ENCODE measurements at places on chromosomes 1 and 21.

GRCh38 chr1:15465674-15466073 lies 9.1 kb downstream of the CELA2A start:
- no peaks in the 10 kb centered on the region for H3K4me1 ChIP-seq
- no peak overlapping the region for H3K4me3 ChIP-seq
- H3K27ac ChIP-seq, result no peak overlapping the region
- no peaks in the 10 kb centered on the region for H3K36me3 ChIP-seq
- H3K27me3 ChIP-seq, result no peaks in the 10 kb centered on the region
- no peak for DNase-seq

- no peak overlapping the region for H3K4me3 ChIP-seq
- no peak overlapping the region for H3K27ac ChIP-seq
- H3K27me3 ChIP-seq, result no peaks in the 10 kb centered on the region
- H3K4me1 ChIP-seq, result no peaks in the 10 kb centered on the region
Measured at GRCh38 chr21:16309250-16309971, 579.6 kb downstream of the USP25 start.

- no peak overlapping the region for H3K27ac ChIP-seq
- H3K27me3 ChIP-seq, result no peaks in the 10 kb centered on the region
- no peak overlapping the region for H3K4me3 ChIP-seq
- H3K36me3 ChIP-seq, result no peaks in the 10 kb centered on the region
- DNase-seq, result no peak
Measured at GRCh38 chr1:117681093-117681900, 75.4 kb downstream of the TENT5C start.

DNA sequence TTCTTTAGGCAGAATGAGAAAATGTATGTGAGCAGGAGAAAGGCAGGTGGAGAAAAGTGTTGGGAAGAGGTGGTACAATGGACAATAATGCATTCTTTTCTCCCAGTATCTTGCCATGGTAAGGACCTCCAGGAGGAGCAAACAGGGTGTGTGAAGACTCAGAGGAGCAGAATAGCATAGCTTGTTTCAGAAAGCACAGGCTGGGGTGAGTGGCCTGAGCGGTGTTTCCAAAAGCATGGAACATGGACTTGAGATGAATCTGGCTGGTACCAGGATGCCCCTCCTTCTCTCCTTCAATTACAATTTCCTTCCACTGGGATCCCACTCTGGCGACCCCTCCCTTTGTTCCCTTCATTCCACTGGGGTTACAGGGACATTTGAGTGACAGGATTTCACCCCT lies 123.4 kb upstream of the TNR start:
- no peak overlapping the region for H3K27ac ChIP-seq
- H3K27me3 ChIP-seq, result no peaks in the 10 kb centered on the region
- no peak for DNase-seq
- H3K4me1 ChIP-seq, result no peaks in the 10 kb centered on the region
- H3K4me3 ChIP-seq, result no peak overlapping the region
- no peaks in the 10 kb centered on the region for H3K36me3 ChIP-seq

GRCh38 chr1:201593200-201593921 lies 54.4 kb downstream of the NAV1 start:
- H3K4me1 ChIP-seq, result peaks cover 4% of the 10 kb centered on the region
- peak overlapping the region; percentile 49 for H3K27ac ChIP-seq
- no peak overlapping the region for H3K4me3 ChIP-seq
- DNase-seq, result peak; percentile 74

GRCh38 chr1:224684979-224685425 lies 68.9 kb downstream of the CNIH3 start:
- H3K27ac ChIP-seq, result no peak overlapping the region
- no peaks in the 10 kb centered on the region for H3K4me1 ChIP-seq
- H3K36me3 ChIP-seq, result no peaks in the 10 kb centered on the region
- no peak for DNase-seq

DNA sequence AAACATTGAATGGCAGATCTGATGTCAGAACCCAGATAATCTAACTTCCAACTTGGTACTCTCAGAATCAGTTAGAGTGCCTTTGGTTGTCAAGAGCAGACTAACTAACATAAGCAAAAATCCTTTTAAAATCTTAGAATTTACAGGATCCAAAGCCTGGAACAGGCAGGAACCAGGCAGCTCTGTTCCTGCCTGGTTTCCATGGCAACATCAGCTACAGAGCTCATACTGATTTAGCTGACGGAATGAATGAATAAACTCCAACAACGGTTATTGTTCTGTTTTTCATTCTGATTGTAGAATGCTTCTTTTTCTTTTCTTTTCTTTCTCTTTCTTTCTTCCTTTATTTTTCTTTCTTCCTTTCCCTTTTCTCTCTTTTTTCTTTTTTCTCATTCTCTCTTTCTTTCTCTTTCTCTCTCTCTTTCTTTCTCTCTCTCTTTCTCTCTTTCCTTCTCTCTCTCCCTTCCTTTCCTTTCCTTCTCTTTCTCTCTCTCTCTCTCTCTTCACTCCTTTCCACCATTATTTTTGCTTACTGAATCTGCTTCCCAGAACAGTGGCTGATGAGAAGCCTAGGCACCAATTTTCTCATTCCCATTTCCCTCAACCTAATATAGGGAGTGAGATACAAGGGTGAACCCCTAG lies 121.6 kb downstream of the RGS7 start:
- H3K27me3 ChIP-seq, result no peaks in the 10 kb centered on the region
- H3K4me3 ChIP-seq, result no peak overlapping the region
- H3K4me1 ChIP-seq, result no peaks in the 10 kb centered on the region
- no peaks in the 10 kb centered on the region for H3K36me3 ChIP-seq

- H3K4me1 ChIP-seq, result peaks cover 4% of the 10 kb centered on the region
- DNase-seq, result no peak
- no peak overlapping the region for H3K27ac ChIP-seq
- no peaks in the 10 kb centered on the region for H3K27me3 ChIP-seq
Measured at GRCh38 chr1:80989455-80989854, 811.3 kb upstream of the ADGRL2 start.

GRCh38 chr1:93641527-93641926 lies 40.1 kb downstream of the BCAR3 start:
- no peak for DNase-seq
- H3K4me3 ChIP-seq, result no peak overlapping the region
- H3K36me3 ChIP-seq, result no peaks in the 10 kb centered on the region
- H3K4me1 ChIP-seq, result peaks cover 7% of the 10 kb centered on the region

DNA sequence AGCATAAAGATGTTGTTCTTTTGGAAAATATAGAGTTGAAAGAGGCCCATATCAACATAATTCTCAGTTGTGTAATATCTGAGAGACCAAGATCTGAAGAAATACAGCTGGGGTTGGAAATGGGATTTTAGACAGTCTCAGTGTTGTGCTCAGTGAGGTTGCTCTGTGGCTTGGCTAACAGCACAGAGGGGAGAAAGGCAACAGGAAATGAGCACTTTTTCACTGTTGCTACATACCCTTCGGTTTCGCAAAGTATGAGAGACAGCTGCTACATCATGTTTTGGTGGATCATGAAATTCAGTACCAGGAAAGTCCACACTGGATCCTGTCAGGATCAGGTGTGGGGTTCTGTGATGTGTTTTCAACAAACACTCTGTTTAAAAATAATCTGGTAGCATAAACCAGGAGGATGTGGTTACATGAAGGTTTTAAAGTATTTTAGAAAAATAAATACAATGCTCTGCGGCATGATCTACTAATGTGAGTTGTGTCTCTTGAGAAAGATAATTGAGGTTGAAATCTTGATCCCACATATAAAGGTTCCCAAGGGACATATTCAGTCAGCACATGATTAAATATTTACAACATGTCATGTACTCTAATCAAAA lies 7.0 kb upstream of the GPR88 start:
- H3K4me3 ChIP-seq, result no peak overlapping the region
- H3K27me3 ChIP-seq, result peaks cover 15% of the 10 kb centered on the region
- no peaks in the 10 kb centered on the region for H3K36me3 ChIP-seq
- DNase-seq, result no peak

DNA sequence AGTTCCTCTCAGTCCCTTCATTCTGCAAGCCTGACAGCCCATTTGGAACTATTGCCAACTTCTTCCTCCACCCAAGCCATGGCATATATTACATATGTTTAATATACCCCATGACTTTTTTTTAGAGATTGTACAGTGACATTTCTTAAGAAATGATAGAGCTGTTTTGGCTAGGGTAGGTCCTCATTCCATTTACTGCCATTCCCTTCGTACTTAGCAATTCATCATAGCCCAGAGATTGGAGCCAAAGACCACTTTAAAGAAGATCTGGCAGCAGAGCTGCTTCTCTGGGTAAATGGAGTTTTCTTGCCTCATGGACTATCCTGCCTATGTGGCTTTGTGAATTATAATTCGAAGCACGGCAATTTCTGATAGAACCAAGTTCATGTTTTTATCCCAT lies 93.4 kb downstream of the ST3GAL3 start:
- no peaks in the 10 kb centered on the region for H3K36me3 ChIP-seq
- no peaks in the 10 kb centered on the region for H3K27me3 ChIP-seq
- H3K27ac ChIP-seq, result peak overlapping the region; percentile 18
- no peak for DNase-seq

- no peak overlapping the region for H3K4me3 ChIP-seq
- no peaks in the 10 kb centered on the region for H3K27me3 ChIP-seq
- no peak for DNase-seq
- no peaks in the 10 kb centered on the region for H3K4me1 ChIP-seq
- no peak overlapping the region for H3K27ac ChIP-seq
Measured at GRCh38 chr1:183219616-183220009, 33.5 kb downstream of the LAMC2 start.

DNA sequence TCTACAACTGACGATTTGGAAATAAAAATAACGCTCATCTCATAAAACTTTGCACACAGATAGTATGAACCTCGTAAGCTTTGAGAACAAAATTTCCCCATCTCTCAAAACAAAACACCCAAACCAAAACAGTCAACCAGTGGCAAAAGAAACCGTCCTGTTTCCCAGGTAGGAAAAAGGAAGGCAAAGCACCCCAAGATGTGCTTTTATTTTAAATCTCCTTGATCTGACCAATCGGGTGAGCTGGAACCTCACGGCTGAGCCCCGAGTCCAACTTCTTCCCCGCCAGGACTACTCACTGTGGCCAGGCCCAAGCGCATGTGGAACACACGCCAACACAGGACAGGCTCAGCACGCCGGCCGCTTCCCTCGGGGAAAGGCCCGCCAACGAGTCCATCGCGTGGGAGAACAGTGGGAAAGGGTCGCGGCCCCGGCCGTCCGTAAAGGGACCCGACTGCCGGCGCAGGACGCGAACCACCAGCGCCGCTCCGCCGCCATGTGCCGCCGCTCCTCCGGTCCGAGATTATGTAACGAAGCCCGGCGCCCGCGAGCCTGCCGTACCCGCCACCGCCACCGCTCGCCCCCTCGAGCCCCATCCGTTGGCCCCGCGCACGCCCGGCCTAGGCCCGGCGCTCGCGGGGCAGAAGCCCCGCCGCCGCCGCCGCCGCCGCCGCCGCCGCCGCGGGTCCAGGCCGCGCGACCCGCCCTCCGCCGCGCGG lies 759 bp downstream of the AHCTF1 start:
- H3K4me3 ChIP-seq, result peak overlapping the region; percentile 88
- peak overlapping the region; percentile 97 for H3K27ac ChIP-seq
- H3K4me1 ChIP-seq, result peaks cover 8% of the 10 kb centered on the region
- DNase-seq, result peak; percentile 69
- H3K36me3 ChIP-seq, result no peaks in the 10 kb centered on the region

DNA sequence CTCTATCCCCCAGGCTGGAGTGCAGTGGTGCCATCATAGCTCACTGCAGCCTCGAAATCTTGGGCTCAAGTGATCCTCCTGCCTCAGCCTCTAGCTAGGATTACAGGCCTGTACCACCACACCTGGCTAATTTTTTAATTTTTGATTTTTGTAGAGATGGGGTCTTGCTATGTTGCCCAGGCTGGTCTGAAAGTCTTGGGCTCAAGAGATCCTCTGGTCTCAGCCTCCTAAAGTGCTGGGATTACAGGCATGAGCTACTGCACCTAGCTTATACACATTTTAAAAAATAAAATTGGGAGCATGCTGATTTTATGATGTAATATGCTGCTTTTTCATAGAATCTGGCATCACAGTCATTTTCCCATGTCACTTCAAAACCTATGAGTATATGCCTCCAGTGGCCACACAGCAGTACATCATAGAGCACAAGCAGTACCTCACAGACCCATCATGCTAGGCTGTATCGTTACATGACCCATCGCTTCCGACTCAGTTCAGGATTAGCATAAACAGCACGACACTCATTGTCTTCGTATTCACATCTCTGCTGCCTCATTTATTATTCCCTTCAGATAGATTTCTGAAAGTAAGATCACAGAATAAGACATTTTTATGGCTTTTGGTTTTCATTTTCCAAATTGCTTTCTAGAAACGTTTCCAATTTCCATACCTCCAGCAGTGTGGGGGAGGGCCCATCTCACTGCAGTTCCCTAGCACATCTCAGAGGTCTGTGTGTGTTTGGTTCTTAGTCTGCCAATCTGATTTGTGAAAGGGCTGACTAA lies 35.9 kb upstream of the CCSAP start:
- H3K27ac ChIP-seq, result no peak overlapping the region
- no peaks in the 10 kb centered on the region for H3K27me3 ChIP-seq
- no peak overlapping the region for H3K4me3 ChIP-seq
- no peaks in the 10 kb centered on the region for H3K4me1 ChIP-seq

DNA sequence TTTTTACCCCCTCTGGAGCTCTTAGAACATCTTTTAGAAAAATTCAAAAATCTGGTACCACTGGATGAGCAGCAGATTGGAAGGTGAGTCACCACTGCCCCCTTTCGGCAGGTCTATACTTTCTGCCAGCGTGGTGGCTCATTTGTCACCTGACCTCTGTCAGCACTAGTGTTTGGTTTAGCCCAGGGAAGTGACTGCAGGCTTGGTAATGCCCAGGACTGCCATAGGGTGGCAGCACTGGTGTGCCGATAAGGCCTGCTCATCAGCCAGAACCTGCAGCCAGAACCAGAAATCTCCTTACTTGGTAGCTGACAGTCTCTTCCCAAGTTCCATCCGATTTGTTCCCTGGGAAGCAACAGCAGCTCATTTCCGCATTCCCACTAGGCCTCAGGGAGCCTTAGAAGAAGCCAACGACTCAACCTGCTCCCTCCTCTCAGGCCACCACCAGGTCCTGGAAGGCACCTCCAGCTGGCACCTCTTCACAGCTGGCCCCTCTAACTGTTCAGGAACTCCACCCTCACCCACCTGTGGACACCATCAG lies 6.8 kb downstream of the SMIM12 start:
- no peaks in the 10 kb centered on the region for H3K36me3 ChIP-seq
- H3K27ac ChIP-seq, result peak overlapping the region; percentile 7
- H3K4me3 ChIP-seq, result no peak overlapping the region
- no peaks in the 10 kb centered on the region for H3K4me1 ChIP-seq
- H3K27me3 ChIP-seq, result no peaks in the 10 kb centered on the region

- H3K4me3 ChIP-seq, result no peak overlapping the region
- H3K27ac ChIP-seq, result peak overlapping the region; percentile 93
- peaks cover 55% of the 10 kb centered on the region for H3K4me1 ChIP-seq
- DNase-seq, result no peak
Measured at GRCh38 chr1:234542211-234542850, 63.4 kb upstream of the TARBP1 start.

GRCh38 chr1:210687582-210688279 lies 359.0 kb downstream of the HHAT start:
- H3K36me3 ChIP-seq, result no peaks in the 10 kb centered on the region
- H3K27ac ChIP-seq, result no peak overlapping the region
- no peaks in the 10 kb centered on the region for H3K27me3 ChIP-seq
- no peaks in the 10 kb centered on the region for H3K4me1 ChIP-seq
- H3K4me3 ChIP-seq, result no peak overlapping the region
- no peak for DNase-seq

- no peak for DNase-seq
- H3K36me3 ChIP-seq, result no peaks in the 10 kb centered on the region
- H3K4me3 ChIP-seq, result no peak overlapping the region
- H3K27me3 ChIP-seq, result no peaks in the 10 kb centered on the region
- no peaks in the 10 kb centered on the region for H3K4me1 ChIP-seq
Measured at GRCh38 chr1:171296897-171297296, 17.1 kb upstream of the FMO4 start.

- H3K36me3 ChIP-seq, result no peaks in the 10 kb centered on the region
- H3K4me1 ChIP-seq, result no peaks in the 10 kb centered on the region
- no peak for DNase-seq
- no peak overlapping the region for H3K4me3 ChIP-seq
- no peaks in the 10 kb centered on the region for H3K27me3 ChIP-seq
Measured at GRCh38 chr1:23611601-23612327, 52.5 kb upstream of the ID3 start.
